ENCODE measurements at places on chromosomes 2 and 18.

- DNase-seq: no peak
Measured at GRCh38 chr2:213098612-213099011, 52.8 kb downstream of the IKZF2 start.

- no peak for DNase-seq
Measured at GRCh38 chr2:159149747-159150146, 136.8 kb downstream of the WDSUB1 start.

GRCh38 chr18:77061281-77061945, 71.2 kb downstream of the MBP start:
- DNase-seq: no peak

- DNase-seq: no peak
Measured at GRCh38 chr2:236705295-236706105, 135.9 kb downstream of the ACKR3 start.

DNA sequence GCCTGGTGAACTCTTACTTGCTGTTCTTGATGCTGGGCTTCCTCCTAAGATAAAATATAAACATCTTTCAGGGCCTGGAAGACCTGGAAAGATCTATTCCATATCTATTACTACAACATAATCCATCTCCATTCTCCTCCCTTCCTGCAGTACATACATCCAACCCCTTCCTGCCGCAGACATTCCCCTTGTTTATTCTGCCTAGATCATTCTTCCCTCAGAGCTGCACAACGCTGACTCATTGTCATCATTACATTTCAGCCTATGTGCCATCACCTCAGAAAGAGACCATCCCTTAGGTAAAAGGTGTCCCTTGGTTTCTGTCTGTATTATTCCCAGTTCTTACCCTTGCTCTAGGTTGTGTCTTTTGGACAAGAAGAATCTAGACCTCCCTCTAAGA, 2.5 kb upstream of the CDH7 start:
- DNase-seq: no peak

DNA sequence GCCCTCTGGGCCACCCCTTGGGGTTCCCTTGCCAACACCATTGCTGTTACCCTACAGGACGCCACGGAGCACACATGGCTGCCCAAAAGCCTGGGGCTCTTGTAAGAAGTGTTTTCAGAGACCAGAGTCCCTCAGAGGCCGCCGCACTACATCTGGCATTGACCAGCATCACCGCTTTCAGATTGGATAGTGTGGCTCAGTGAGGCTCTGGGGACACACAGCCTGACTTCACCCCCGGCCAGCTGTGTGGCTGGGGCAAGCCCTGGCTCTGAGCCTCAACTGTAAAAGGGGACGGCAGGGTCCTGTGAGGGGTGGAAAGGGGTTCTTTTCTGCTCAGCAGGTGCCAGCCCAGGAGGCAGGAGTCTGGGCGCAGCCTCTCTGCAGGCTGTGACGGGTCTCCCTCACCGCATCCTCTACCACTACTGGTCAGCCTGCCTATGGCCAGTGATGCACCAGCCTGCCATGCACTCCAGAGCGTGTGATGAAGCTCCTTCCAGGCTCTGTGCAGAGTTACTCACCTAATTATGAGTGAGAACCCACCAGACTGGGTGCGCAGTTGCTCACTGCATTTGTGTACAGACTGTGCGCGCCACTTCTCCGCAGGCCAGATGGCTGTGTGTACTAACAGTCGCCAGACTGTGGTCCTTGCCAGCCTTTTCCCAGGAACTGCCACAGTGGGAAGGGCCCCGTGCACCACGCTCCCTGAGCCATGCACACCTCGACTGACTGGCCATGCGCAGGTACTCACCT, 10.7 kb upstream of the OTOF start:
- DNase-seq: no peak

DNA sequence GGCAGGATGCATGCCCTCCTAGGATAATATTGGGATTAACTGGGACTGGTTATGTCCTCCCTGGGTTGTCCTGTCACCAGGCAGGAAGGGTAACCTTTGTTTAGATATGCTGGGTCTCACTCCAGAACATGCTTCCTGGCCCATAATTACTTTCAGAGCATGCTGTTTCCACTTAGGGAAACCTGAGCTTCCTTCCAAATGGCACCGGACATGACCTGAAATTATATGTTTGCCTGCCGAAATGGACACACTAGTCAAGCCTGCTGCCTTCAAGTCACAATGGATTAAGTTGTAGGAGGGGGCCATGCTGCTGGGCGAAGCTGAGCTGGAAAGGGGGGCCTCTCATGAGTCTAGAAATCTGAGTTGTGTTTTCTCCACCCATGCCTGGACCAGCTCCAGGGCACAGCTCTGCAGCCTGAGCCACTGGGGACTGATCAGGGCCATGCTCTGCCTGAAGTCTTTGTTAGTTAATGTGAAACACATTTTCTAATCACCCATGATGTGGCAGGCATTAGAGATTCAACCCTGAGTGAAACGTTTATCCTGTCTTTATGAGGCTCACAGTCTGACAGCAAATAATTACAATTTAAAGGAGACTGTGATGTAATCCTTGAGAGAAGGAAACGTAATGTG, 273.3 kb downstream of the TNS1 start:
- no peak for DNase-seq

All from HL-60 (cell line).